ENCODE measurements at places on chromosomes 2 and 18. TPM values are rescaled to one million over a fixed set of nuclear protein-coding genes. Genes with fewer than 3 reads are reported as not detected.

GRCh38 chr2:216320852-216321251 is 51.4 kb downstream of the MARCHF4 start:
- DNase-seq: no peak

GRCh38 chr2:199668645-199669044 is 182.3 kb downstream of the FTCDNL1 start:
- DNase-seq: no peak

- DNase-seq: peak; percentile 93
These were observed at the start of gene FAHD2A for GRCh38 chr2:95402370-95403203. TSS of gene FAHD2A (plus strand) at chr2:95402708. CDS start at chr2:95405559, 2,851 bp downstream.

GRCh38 chr18:74806073-74806472 is 208.4 kb downstream of the ZNF407 start:
- DNase-seq: no peak

DNA sequence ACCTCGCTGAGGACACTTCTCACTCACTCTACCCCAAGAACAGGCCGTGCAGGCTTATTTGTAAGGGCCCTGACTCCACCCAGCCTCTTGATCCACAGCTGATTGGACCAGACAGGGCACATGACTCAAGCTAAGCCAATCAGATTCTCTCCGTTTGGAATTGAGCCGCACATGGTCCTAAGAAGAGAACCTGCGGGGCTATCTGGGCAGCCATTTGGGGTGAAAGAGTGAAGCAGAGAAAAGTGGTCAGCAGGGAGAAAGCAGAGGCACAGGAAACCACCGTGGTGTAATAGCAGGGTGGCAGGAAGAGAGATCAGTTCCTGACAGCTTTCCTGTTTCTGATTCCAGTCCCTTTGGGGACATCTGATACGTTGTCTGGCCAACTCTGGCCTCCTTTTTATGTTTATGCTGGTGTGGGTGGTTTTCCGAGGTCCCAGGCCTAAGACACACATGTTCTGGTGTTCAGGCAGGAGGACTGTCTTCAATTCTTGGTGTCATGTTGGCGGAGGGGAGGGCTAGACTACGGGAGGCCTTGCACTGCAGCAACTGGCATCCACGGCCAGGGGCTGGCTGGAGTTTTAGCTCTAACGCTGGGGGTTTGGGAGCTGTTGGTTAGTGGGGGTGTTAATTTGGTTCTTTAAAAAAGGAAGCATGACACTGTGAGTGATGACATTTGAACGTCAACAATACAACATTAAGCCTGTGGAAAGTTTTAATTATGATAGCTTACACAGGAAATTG is 26.1 kb upstream of the SPTBN1 start:
- no peak for DNase-seq

DNA sequence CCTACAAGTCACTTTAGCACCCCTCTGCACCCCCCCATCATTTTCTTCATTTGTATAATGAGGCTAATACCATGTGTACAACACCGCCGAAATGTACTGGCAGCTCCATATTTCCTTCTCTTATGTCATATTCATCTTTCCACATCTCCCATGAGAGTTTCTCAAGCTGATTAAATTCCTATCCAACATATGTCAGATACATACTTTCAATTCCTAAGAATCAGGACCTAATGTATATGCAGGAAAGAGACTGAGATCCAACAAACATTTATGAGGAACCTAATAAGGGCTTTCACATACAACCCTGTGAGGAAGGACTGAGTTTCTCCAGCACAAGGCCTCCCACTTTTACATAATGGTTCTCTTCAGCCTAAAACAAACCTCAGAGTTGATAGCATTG is 41.9 kb downstream of the PRKD3 start:
- DNase-seq: no peak

Gene HOXD12
- total RNA-seq: not detected

Gene MERTK
- 7.2 TPM for total RNA-seq

Gene ARHGAP25
- total RNA-seq: 2.0 TPM

Gene FBXO48
- total RNA-seq: 0.94 TPM
